Mucosa of gallbladder (tissue), 1 donor: ENCODE measurements at places on chromosomes 12 and 14. TPM values are rescaled to one million over a fixed set of nuclear protein-coding genes. Genes with fewer than 3 reads are reported as not detected.

Gene RASSF9
- 1.9 TPM for total RNA-seq

GRCh38 chr12:90543374-90543773 is 411.6 kb downstream of the CCER1 start:
- DNase-seq = no peak

GRCh38 chr12:12507121-12507520 is 55.5 kb downstream of the DUSP16 start:
- DNase-seq = no peak

GRCh38 chr14:60648249-60648933 is 886 bp downstream of the SIX1 start:
- no peak for DNase-seq

Gene MANSC1
- 66.7 TPM for total RNA-seq

DNA sequence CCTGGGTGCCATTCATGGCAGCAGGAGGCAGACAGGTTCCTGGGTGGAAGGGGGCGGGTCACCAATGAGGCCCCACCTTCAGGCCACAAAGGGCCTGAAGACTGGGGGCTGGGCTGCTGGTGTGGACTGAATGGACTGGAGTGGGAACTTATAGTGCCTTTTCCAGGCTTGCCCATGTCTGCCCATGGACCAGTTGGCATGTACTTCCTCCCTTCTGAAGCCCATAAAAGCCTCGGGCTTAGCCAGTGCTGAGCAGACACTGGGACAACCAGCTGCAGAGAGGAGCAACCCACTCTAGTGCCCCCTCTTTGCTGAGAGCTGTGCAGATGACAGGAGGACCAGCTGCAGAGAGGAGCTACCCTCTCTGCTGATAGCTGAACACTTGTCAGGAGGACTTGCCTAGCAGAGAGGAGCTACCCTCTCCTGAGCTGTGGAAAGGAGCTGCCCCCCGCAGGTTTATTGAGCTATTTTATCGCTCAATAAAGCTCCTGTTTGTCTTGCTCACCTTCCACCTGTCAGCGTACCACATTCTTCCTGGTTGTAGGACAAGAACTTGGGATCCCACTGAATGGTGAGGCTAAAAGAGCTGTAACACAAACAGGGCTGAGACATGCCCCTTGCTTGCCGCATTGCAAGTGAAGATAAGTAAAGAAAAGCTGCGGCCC is 34.0 kb downstream of the APAF1 start:
- no peak for DNase-seq

GRCh38 chr12:1220127-1221092 is 229.4 kb downstream of the ERC1 start:
- peak; percentile 22 for DNase-seq

- DNase-seq = no peak
These were observed 131.2 kb downstream of the CRADD start for GRCh38 chr12:93808169-93808899.

GRCh38 chr14:27008187-27008586 is 410.4 kb upstream of the NOVA1 start:
- no peak for DNase-seq

Gene LRRC10
- total RNA-seq = not detected

DNA sequence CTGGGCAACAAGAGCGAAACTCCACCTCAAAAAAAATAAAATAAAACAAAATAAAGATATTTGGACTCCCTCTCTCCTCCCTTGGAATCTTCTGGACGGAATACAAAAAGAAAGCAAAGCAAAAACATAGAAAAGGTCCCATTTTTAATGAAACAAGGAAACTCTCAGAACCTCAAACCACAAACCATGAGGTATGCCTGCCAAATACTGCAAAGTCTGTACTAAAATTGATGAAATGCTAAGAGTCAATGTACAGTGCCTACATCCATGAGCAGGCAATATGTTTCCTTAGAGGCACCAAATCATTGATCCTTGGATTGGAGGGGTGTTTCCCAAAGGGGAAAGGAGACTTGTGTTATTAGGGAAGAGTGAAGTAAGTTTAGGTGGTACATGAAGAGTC is 8.2 kb upstream of the RPS6KA5 start:
- no peak for DNase-seq

DNA sequence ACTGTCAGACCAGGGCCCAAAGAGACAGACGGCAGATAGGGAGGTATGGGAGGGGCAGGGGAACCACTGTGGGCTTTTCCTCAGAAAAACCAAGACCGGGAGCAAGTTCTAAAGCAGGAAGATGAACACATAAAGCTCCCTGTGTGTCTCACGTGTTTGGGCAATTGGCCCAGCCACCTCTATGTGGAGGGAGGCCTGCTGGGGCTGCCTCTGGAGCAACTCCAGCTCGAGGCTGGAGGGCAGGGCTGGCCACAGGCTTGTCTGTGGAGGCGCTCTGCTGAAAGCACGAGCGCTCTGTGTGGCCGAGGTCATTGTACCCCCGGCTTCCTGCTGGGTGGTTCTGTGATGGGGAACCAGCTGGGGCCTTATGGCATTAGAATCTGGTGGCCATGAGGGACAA is 36.4 kb downstream of the TRAFD1 start:
- DNase-seq = no peak

DNA sequence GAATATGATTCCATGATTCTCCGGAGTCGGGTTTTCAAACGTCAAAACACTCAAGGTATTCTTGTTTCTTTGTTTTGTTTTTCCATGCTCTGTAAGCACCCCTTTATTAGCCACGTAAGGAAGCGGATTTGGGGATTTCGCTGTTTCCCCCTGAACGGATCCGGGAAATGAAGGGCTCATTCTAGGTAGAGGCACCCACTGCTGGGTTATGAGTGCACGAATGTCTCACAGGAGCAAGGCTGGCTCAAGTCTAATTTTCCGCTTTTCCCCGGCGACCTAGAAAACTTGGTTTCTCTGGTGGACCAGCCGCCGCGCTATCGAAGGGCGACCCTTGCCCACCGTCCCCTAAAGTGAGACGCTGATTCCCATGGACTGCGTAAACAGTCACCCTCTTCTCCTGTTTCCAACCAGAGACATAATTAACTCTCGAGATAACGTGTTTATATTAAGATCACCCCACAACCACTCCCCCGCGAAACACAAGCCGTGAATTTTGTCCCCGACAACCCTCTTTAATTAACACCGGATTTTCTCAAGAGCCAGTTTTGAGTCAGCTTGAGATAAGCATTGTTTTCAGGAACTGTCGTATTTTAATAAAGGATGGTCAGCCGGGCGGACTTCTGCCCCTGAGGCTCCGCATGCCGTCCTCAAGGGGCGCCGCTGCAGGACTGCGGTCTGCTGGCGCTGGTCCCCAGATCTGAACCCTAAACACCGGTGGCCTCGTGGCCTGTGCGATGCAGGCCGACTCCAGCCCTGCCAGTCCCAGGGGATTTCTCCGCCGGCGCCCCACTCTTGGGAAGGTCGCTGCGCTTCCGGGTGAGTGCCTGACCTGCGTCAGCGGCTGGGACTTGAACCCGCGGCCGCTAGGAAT is 515 bp upstream of the ABCC9 start:
- DNase-seq = peak; percentile 34

Gene CPNE6
- total RNA-seq = 2.2 TPM

Gene CFAP251
- total RNA-seq = 7.0 TPM

DNA sequence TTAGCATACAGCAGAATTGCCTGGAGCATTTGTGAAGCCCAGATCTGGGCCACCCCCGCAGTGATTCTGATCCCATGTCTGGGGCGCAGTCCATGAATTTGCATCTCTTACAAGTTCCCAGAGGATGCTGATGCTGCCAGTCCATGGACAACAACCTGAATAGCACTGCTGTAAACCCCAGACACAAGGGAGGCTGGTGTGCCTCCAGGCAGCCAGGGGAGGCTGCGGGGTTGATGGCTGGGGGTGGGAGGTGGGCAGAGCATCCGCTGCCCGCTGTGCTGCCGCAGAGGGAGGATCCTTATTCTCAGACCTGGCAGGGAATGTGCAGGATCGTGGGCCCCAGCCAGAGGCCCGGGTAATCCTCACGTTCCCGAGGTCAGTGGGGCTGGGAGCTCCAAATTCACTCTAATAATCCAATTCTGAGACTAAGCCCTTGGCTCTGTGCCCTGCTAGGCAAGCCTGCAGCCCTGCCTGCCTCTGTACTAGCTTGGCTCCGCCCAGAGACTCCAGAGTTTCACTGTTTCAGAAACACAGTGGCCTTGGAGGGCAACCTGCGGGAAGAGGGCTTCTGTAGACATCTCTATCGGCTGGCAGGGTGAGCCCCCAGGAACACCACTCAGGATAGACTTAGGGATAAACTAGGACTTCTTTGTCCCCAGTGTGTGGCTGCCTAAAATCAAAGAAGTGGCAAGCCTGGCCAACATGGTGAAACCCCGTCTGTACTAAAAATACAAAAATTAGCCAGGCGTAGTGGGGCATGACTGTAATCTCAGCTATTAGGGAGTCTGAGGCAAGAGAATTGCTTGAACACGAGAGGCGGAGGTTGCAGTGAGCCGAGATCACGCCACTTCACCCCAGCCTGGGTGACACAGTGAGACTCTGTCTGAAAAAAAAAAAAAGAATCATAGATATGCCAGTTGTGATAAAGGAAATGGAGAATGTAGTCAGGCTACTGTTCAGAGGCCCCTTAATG is 17.8 kb upstream of the MLEC start:
- peak; percentile 48 for DNase-seq

Gene LRRIQ1
- 2.0 TPM for total RNA-seq

DNA sequence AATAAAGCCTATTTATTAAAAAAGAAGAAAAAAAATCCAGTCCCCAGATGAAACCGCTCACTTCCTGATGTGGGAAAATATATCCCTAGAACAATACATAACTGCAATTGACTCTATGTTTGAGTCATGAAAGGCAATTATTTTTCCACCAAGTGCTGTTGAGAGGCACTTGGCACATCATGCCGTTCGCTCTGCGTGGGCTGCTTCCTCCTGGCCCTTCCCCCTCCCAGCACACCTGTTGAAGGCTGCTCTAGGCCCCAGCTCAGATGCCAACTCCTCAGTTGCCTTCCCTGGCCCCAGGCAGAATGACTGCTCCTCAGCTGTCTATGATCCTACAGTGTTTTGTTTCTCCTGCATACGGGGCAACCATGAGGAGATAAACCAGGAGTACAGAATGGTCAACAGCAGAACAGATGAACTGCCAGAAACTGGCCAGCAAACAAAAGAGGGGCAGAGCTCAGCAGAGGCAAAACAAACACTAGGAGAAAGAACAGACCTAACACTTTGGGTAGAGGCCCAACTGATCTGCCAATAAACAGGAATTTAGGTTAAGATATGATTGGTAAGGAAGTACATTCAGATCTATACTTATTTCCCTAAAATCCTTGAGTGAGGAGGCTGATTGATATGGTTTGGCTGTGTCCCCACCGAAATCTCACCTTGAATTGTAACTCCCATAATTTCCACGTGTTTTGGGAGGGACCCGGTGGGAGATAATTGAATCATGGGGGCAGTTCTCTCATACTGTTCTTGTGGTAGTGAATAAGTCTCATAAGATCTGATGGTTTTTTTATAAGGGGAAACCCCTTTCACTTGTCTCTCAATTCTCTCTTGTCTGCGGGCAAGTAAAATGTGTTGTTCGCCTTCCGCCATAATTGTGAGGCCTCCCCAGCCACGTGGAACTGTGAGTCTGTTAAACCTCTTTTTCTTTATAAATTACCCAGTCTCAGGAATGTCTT is 58.6 kb downstream of the SLC38A1 start:
- DNase-seq = no peak

Gene PLEKHG7
- 0.29 TPM for total RNA-seq

Gene TOMM20L
- total RNA-seq = not detected

- no peak for DNase-seq
These were observed 253.1 kb downstream of the CCDC91 start for GRCh38 chr12:28443337-28443736.

- no peak for DNase-seq
These were observed 163.1 kb downstream of the CACNA1C start for GRCh38 chr12:2215709-2216560.

Gene TSPAN19
- not detected for total RNA-seq

Gene PDE3A
- total RNA-seq = 8.5 TPM

Gene GRIN2B
- 0.03 TPM for total RNA-seq

- DNase-seq = no peak
These were observed 645.2 kb downstream of the MED13L start for GRCh38 chr12:115632308-115632707.

DNA sequence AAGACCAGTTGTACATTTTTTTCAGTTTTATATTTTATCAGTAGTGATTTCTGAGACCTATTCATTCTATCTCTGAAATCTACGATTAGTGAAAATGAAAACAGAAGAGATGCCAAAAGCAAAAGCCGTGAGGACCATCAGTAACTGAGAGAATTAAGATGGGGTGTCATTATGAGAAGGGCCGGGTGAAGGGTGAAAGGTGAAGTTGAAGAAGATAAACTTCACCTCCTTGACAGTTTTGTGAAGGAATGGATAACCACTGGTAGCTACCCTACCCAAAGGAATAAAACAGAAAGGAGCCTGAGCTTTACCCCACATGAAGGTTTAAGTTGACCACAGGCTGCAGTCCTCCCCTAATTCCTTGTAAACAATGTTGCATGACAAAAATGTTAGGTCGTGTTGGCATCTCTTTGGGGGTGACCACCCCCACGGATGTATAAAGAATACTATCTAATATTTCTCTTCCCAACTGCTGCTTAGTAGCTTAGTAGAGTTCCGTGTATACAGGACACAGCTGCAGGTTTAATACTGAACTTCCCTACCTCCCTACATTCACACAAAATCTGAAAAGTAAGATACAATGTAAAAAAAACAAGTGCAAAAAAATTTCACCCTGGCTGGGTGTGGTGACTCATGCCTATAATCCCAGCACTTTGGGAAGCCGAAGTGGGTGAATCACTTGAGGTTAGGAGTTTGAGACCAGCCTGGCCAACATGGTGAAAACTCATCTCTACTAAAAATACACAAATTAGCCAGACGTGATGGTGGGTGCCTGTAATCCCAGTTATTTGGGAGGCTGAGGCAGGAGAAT is 23.9 kb downstream of the GPR19 start:
- DNase-seq = no peak

DNA sequence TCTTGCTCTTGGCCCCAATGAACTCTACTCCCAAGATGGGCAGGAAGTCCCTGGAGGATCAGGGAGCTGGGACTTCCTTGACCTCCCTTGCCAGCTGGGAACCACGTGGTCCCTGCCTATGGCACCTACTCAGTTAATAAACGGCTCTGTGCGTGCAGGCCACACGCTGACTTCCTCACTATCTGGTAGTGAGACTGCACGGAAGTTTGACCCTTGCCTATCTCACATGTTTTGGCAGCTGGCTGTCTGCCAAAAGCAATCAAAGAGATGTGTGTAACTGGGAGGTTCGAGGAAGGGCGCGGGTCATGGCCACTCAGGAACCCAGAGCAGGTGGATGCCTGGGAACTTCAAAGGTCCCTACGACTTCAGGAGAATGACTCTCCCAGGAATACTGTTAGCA is 57.9 kb downstream of the RFLNA start:
- peak; percentile 66 for DNase-seq

Gene IL31
- not detected for total RNA-seq

- peak; percentile 87 for DNase-seq
These were observed 235 bp downstream of the RAB2B start for GRCh38 chr14:21476523-21476924.

Gene SALL2
- total RNA-seq = 8.3 TPM

DNA sequence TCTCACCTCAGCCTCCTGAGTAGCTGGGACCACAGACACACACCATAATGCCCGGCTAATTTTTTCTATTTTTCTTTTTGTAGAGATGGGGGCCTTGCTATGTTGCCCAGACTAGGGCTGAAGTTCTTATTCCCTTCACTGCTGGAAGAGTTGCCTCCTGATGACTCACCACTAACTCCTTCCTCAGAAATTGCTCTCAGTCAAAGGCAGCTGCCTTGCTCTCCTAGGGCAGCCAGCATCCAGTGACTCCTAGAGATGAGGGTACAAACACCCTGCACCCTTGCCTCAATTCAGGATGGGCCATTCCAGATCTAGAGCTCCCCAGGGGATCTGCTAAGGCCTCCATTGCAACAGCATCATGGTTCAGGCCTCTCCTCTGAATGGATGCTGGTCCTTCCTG is 54.0 kb upstream of the RASSF8 start:
- DNase-seq = no peak

- no peak for DNase-seq
These were observed 9.7 kb upstream of the ANKLE2 start for GRCh38 chr12:132771126-132771838.
